ENCODE measurements at places on chromosomes 3 and 15.

GRCh38 chr3:66423791-66424190, 77.0 kb downstream of the LRIG1 start:
- no peak for DNase-seq

GRCh38 chr15:52540374-52541012, 11.8 kb upstream of the MYO5A start:
- DNase-seq, result no peak

- no peak for DNase-seq
Observed at GRCh38 chr3:89173546-89173945, 66.1 kb downstream of the EPHA3 start.

DNA sequence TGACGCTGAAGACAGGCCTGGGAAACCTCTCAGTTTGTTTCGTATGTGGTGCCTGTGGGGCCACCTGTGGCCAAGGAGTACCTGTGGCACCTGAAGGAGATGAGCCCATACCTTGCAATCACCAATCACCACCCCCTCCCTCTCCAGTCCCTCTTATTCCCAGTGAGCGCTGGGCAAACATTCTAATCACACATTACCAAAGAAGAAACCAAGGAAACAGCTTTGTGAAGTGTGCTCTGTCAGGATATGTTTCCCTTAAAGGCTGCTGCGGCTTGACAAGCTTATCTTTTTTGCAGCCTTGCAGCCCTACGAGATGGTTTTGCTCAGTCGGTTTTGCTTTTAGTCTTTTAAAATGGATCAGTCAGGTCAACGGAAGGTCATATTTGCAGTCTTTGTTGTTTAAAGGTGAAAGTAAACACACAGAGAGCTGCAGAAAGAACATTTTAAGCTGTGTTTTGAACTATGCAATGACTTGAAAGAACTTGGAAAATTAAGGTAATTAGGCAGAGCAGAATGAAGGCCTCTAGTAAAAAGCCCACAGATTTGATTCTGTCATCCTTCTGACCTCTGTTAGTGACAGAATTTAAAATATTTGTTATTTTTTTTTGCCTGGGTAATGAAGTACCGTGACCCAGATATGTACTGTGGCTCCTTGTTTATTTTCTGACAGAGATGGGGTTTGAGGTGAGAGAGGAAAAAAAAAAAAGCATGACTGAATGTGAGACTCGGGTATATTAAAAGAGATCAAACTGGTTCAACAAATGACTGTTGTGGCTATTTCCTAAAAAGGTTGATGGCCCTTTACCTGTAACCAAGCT, 461.4 kb downstream of the NSUN3 start:
- DNase-seq, result no peak

- DNase-seq, result no peak
Observed at GRCh38 chr3:38916706-38917105, 100.7 kb upstream of the SCN10A start.

DNA sequence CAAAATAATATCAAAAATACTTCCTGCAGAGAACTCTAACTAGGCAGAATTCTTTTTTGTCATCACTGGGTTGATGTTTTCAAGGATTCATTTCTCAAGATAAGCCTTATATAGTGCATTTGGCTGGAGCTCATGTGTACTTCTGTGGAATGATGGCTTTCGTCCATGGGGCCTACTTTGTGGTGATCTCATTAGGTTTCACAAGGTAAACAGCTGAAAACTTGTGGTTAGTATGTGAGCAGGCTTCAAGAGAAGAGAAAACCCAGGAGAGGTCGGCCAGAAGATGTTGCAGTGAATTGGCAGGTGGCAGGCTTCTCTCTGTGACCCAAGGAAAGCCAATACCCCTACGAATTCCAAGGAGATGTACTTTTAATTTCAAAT, 121.4 kb upstream of the PHLDB2 start:
- no peak for DNase-seq

DNA sequence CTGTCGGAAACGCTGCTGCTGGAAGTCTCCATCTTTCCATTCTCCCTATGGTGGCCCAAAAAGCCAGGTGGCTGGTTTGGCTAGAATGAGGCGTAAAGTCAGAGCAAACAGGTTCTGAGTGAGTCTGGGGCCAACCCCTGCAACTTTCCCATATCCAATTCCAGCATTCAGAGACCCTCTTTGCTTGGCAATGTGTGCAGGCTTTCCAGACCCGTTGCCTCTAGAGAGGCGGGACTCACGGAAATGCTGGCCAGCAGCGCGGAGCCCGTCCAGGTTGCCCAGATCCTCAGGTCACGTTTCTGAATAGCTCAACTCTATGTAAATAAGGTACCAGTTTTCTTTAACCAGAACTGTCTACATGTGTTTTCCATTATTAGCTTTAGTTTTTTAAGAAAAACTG, 68.0 kb downstream of the VGLL4 start:
- no peak for DNase-seq

DNA sequence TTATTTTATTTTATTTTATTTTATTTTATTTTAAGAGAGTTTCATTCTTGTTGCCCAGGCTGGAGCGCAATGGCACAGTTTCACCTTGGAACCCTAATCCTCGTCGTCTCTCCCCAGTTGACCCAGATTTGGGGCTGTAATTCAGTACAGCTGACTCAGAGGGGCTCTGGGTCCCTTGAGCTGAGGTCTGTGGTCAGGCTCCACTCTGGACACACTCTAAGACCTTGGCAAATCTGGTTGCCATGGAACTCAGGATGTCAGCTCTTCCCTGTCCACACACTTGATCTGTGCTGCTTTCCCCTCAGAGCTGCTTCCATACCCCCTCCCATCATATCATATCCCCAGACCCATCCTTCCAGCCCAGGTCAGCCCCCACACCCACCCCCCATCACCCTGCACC, 675 bp upstream of the CYP11A1 start:
- no peak for DNase-seq
